ENCODE measurements at places on chromosomes 6 and 20.

DNA sequence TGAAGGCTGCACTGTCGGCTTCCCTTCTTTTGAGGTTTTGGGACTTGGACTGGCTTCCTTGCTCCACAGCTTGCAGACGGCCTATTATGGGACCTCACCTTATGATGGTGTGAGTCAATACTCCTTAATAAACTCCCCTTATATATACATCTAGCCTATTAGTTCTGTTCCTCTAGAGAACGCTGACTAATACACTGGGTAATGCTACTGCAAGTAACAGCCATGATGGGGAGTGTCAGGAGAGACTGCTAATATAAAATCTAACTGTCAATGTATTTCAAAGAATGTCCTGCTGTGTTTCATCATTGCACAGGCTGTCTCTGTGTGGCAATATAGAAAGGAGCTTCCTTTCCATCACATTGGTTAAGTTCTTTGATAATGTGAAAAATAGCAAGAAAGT lies 57.7 kb upstream of the UST start:
- no peak for DNase-seq

- DNase-seq: no peak
Observed at GRCh38 chr20:5991623-5992441, 41.4 kb downstream of the MCM8 start.

DNA sequence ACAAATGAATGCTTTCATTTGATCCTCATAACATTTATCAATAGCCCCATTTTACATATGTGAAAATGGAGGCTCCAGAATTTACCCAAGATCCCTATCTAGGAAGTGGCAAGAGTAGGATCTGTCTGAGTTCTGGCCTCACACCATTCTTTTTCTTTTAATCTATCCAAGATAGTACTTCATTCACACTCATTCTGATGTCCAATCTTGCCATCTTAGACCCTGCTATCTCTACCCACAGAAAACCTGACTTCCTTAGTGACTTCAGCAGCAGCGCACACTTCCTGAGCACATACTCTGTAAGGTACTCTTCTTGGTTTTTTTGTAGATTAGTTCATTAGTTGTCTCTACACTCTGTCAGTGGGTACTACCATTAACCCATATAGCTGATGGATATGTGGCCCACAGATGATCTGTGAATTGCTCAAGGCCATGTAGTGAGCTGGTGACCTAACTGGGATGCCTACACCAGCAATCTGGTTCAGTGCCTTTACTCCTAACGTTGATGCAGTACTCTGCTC lies 36.3 kb downstream of the COX4I2 start:
- DNase-seq: no peak

DNA sequence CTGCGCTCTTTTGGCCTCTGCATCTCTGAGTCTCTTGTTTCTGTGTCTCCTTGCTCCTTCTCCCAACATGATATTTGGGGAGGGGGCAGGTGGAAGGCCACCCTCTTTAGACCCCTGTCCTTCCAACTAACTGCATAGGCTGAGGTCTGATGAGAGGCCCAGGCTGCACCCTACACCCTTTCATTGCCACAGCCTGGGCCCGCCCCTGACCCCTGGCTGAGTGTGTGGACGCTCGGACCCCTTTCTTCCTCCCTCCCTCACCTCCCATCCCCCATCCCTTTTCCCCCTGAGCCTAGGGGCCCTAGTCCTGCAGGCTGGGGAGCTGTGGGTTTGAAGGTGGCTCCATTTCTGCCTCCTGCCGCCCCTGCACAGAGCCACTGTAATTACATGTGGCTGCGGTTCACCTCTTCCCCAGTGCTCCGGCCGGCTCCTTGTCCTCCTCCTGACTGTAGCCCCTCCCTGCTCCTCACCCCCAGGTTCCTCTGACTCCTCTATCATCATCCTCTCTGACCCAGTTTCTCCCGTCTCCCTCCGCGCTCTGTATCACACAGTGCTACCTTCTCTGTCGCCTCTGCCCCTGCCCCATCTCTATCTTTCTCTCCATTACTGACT lies 6.8 kb downstream of the MDFI start:
- peak; percentile 69 for DNase-seq

GRCh38 chr6:34020807-34021553 lies 124.9 kb downstream of the GRM4 start:
- DNase-seq: no peak

GRCh38 chr6:8904754-8905153 lies 469.4 kb upstream of the SLC35B3 start:
- no peak for DNase-seq

DNA sequence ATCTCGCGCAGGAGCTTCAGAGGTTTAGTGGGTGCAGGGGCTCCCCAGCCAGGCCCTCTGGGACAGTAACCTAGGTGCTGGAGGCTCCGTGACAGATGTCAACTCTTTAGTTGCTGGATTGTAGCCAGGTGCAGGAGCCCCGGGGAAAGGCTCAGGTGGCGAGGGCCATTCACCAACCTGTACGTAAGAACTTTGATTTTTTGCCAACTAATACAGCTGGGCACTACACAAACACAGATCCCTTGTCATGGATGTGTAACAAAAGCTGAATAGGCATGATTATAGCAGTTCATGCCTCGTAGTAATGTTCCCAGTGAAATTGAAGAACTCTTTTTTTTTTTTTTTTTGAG lies 82.6 kb downstream of the CDC5L start:
- no peak for DNase-seq

- DNase-seq: peak; percentile 53
Observed at GRCh38 chr6:2448826-2449571, 203.6 kb upstream of the GMDS start.

- no peak for DNase-seq
Observed at GRCh38 chr6:94510877-94511276, 1066.5 kb upstream of the MANEA start.

- DNase-seq: no peak
Observed at GRCh38 chr6:68087399-68088133, 547.5 kb upstream of the ADGRB3 start.

GRCh38 chr6:166029506-166029905 lies 138.1 kb downstream of the TBXT start:
- DNase-seq: no peak

DNA sequence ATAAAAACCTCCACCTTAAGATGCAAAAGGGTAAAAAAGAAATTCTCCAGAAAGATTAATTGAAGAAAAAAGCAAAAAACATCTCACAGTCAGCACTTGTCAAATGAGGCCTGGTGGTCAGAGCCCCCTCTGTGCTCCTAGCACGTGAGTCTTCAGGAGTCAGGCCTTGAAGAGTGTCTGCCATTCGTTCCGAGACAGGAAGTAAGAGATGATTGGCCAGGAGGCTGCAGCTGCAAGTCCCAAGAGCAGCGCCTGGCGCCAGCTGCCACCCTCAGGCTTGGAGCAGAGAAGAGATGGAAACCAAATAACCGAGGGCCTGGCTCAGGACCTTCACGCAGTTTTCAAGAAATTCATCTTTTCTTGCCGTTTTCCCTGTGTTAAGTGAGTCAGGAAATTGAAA lies 65.0 kb downstream of the FAM120B start:
- no peak for DNase-seq

GRCh38 chr6:40586369-40587201 lies 579 bp downstream of the LRFN2 start:
- DNase-seq: no peak

- DNase-seq: no peak
Observed at GRCh38 chr6:42359021-42359420, 92.7 kb downstream of the TRERF1 start.

DNA sequence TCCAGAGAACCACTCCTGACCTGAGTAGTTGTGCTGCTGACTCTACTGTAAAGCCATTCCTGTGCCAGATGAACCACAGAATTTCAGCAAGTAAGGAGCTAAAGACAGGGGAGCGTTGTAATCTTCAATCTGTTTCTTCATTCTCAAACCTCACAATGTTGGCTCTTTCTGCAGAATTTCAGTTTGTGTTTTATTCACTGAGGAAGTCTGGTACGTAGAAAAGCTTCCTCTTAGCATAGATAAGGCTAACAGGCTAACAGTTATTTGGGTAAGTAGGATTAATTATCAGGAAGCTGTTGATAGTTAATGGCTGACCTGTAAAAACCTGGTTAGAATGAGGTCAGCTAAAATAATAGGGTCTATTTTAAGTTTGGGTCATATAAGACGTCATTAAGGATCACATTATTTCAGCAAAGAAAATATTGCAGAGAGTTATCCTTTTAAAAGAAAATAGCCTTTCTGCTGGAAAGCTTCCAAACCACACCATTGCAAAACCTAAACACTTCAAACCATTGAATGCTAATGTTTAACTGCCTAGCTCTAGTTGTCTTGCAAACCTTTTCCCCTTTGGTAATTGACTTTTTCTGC lies 14.1 kb upstream of the TENT5A start:
- DNase-seq: no peak

DNA sequence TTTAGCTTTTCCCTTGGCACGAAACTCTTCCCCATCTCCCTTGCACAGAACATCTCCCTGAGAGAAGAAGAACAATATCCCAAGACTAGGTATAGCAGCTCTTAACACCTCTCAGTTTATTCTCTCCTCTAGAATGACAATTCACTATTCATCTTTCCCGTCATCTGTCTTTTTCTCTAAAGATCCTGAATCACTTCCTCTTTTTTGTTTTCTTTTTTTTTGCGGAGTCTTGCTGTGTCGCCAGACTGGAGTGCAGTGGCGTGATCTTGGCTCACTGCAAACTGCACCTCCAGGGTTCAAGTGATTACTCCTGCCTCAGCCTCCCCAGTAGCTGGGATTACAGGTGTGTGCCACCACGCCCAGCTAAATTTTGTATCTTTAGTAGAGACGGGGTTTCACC lies 574.4 kb upstream of the MAP3K7 start:
- DNase-seq: no peak

- DNase-seq: no peak
Observed at GRCh38 chr6:70686548-70687133, 19.0 kb downstream of the SMAP1 start.

- no peak for DNase-seq
Observed at GRCh38 chr6:160141001-160141726, 19.5 kb downstream of the SLC22A1 start.

- DNase-seq: no peak
Observed at GRCh38 chr6:37316071-37316470, 37.7 kb upstream of the RNF8 start.

- DNase-seq: no peak
Observed at GRCh38 chr6:437037-437392, 45.5 kb downstream of the IRF4 start.

GRCh38 chr6:106591111-106591825 lies 38.0 kb downstream of the RTN4IP1 start:
- DNase-seq: no peak

DNA sequence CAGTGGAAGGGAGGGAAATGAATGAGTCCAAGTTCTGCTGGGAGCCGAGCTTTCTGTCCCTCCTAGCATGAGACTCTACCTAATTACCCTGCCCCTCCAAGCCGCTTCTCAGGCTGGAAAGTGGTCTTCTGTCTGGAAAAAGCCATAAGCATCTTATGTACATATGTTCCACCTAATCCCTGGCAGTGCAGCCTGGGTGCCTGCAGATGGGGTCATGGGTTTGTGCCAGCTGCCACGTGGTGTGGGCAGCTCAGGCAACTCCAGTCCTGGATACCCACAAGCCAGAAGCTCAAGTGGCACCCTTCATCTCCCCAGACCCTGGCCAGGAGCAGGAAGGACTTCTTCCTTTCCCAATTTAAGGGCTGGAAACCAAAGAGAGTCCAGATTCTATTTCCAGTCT lies 253.1 kb downstream of the LY86 start:
- no peak for DNase-seq

- DNase-seq: peak; percentile 27
Observed at GRCh38 chr6:168536665-168537539, 95.9 kb downstream of the SMOC2 start.

DNA sequence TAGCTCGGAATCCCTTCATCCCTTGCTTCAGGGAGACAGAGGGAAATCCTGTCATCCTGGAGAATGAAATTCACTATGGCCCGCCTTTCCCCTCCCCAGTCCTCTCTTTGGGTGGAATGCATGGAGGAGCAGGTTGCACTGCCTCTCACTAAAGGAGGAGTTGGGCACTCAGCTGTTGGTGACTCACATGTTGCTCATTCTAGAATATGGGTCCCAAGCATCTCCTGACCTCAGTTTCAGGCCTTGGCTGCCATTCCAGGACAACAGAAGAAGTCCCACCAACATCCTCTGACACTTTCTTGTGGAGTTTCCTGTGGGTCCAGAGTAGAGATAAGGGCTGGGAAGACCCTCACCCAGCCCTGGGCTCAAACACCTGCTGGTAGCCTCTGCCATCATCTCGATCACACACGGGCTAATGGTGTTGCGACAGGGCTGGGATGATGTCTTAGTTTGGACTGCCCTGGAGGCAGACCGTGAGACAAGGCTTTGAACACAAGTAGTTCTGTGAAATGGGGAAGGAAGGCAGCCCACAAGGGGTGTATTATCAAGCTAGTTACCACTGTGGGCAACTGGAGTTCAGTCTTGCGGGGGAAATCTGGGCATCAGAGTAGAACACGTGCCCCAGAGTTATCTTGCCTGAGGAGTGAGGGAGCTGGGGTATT lies 52.4 kb upstream of the RNF24 start:
- DNase-seq: no peak

DNA sequence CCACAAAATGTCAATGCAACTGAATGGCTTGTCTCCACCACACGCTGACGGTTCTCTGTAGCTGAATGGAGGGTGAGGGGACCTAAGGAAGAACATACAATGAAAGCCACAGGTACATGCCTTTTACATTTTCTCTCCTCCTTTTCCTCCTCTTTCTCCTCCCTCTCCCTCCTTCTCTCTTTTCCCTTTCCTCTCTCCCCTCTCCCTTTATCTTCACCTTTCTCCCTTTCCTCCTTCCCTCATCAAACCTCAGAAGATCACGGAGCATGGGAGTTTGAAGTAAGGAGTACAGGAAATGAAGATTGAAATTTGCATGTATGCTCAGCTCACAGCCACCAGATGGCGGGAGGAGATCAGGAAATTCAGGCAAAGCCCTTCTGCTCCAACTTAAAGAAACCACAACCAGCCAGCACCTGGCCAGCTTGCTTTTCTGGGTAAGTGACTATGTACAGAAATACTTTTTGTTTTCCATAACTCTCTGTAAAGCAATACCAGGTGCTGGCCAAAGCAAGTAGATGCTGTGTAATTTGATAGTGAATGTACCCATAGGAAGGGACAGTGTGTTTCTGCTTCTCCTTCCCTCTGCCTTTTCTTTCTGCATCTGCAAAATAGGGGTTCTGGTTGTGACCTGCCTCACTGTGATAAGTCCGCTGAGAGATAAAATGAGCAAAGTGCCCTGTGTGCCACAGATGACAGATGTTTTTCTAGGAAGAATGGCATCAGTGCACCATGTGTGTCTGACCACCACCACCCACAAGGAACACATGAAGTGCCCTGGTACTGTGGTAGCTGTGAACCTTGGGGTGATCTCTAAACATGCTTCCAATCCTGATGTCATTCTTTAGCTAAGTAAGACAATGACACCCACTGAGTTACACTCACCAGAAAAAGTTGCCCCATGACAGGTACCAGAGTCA lies 18.6 kb upstream of the FOXO3 start:
- peak; percentile 88 for DNase-seq

DNA sequence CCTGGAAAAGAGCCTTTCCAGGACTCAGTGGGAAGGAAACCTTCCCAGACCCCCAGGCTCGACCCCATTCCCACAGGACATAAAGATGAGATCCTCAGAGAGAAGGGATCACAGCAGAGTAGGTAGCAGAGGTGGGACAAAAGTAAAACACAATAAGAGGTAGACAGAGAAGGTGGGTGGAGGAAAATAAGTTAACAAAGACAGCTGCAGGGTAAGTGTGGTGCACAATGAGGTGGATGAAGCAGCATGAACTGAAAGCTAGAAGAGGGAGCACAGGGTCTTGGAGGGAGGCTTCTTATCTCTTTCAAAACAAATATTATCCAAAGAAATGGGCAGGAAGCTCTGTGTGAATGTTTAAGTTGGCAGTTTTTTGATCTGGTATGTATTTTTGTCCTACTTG lies 14.0 kb upstream of the MAP7 start:
- no peak for DNase-seq

All from femur (tissue), 1 donor.